ENCODE measurements at places on chromosomes 13 and 19. TPM values are rescaled to one million over a fixed set of nuclear protein-coding genes. Genes with fewer than 3 reads are reported as not detected.

- peak; percentile 77 for DNase-seq
Measured at GRCh38 chr19:58346961-58347929, 6.0 kb downstream of the A1BG start.

GRCh38 chr13:33842986-33843385, 25.0 kb downstream of the RFC3 start:
- DNase-seq = no peak

GRCh38 chr13:66099825-66100224, 1130.3 kb downstream of the PCDH9 start:
- DNase-seq = no peak

DNA sequence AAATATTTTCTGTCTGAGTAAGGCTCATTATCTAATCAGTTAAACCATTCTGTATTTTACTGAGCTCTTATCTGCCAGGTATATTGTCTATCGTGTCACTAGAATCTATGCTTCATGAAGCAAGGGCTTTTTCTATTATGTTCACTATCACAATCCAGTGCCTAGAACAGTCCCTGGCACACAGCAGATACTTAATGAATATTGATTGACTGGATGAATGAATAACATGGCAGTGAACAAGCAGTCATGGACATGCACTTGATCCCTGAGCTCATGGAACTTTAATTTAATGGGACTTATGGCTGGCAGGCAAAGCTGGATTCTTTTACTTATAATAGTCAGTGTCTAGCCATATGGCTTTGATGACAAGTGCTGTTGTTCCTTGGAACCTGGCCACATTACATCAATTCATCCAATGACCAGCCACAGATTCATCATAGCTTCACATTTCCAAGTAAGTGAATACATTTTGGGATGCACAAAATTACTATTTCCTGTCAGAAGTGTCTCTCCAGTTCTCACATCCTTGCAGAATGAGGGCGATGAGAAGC, 214.8 kb downstream of the COG6 start:
- DNase-seq = no peak

CALR gene
- 856 TPM for polyA plus RNA-seq

- peak; percentile 56 for DNase-seq
Measured at GRCh38 chr19:10112895-10113591, 1.6 kb downstream of the P2RY11 start.

ATXN8OS gene
- polyA plus RNA-seq = not detected

- DNase-seq = no peak
Measured at GRCh38 chr13:45925151-45925550, 73.6 kb upstream of the SIAH3 start.

DNA sequence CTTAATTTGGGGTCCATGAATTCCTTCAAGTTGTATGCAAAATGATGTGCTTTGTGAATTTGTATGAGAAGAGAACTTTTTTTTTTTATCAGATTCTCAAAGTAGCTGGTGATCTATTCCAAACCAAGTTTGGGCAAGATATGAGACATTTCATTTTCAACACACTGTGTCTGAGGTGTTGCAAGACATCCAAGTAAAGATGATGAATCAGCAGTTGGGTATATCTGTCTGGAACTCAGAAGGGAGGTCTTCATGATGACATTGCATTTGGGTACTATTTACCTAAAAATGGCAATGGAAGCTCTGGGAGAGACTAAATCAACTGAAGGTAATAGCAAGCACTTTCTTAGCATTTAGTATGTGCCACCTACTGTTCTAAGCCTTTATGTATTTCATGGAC, 2.8 kb downstream of the FAM124A start:
- no peak for DNase-seq

DNA sequence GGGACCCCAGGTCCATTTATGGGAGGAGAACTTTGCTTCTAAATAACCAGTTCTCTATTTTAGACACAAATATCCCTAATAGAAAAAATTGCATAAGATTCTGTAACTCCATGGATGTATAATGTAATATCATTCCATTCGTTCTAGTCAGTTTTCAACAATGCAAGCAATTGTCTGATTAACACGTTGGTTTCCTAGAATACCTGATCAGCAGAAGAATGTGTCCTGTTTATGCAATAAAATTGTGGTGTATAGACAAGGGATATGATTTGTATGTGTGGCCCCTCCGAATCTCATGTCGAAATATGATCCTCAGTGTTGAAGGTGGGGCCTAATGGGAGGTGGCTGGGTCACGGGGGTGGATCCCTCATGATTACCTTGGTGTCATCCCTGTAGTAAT, 62.1 kb downstream of the RUBCNL start:
- peak; percentile 53 for DNase-seq

MISP3 gene
- polyA plus RNA-seq = 25.6 TPM

MYH14 gene
- 3.0 TPM for polyA plus RNA-seq

- peak; percentile 76 for DNase-seq
Measured at GRCh38 chr13:46119883-46120614, 15.2 kb upstream of the CPB2 start.

- DNase-seq = no peak
Measured at GRCh38 chr19:28307487-28307886, 905.5 kb downstream of the UQCRFS1 start.

DNA sequence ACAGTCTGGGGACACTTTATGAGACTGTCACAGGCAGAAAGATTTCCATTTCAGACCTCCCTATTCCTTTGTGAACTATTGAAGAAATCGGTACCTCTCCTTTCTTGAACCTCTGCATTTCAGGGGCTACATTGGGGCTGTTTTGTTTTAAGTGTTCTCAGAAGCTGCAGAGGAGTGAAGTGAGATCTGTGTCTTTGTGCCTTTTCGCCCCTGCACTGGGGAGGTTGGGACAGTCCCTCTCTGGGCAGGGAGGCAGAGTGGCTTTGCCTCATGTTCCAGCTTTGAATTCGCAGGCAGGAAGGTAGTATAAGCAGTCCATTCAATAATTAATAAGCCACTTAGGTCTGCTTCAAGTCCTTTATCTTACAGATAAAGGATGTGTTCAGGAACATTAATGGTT, 9.5 kb upstream of the AMER2 start:
- no peak for DNase-seq

DNA sequence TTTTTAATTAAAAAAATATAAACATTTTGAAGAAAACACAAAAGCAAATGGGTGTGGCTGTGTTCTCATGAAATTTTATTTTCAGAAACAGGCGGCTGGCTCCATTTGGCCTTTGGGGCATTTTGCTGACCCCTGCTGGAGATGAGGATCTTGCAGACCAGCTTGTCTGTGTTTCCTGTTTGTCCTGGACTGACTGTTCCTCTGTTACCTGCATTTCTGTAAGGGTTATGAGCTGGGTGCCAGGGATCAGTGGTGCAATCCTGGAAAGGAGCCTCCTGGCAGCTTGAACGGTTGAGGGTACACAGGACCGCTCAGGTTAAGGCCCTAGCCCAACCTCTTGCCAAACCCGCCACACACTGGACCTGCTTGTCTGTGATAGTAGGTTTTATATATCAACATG, 49.9 kb downstream of the ZNF787 start:
- no peak for DNase-seq

DNA sequence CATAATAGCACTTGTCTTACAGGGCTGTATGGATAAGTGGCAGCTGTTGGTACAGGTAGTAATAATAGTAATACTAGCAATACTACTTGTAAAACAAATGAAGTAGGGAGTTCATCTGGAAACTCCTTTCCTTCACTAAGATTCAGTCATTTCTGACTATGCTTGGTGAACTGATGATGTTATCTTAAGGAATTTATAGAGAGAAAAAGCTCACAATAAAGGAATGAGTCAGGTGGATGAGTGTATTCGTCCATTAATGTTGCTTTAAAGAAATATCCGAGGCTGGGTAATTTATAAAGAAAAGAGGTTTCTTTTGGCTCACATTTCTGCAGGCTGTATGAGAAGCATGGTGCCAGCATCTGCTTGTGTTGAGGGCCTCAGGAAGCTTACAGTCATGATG, 477.3 kb downstream of the KLF12 start:
- no peak for DNase-seq

SLC44A2 gene
- 108 TPM for polyA plus RNA-seq

DNA sequence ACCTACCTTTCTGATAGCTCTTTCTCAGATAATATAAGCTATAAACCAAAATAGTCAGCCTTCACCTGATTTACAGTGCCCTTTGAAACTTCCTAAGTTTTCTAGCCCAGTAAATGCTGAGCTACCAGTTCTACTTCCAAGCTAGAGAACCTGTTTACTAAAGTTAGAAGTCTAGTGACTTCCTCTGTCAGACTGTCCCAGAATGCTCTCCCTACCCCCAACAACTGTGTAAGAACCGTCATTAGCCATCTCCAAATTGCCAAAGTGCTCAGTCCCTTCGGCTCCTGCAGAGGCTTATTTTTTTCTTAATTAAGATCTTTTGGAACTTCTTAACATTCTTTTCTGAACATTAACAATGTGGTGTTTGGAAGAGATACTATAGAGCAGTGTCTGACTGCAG, 3.2 kb upstream of the ABCC4 start:
- no peak for DNase-seq

DNA sequence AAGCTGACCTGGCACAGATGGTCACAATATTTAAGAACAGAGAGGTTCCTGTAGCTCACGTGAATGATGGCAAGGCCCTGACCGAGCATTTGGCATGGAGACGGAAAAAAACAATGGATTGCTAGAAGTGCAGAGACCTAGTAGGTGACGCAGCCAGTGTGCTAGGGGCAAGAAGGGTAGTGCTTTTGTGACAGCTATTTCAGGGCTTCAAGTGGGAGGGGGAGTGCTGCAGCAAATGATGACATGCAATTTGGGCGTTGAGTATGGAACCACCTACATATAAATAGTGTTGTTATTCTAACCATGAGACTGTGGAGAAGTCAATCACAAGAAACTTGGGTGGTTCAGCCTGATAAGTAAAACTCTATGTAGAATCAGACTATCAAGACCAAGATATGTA, 65.7 kb upstream of the IL17D start:
- no peak for DNase-seq

- DNase-seq = peak; percentile 73
Measured at GRCh38 chr13:24053519-24054251, 106.8 kb upstream of the SPATA13 start.

All from cardiac muscle cell (in vitro differentiated cells and primary cell).